NCI-H460 (cell line): ENCODE measurements at places on chromosomes 2 and 18.

DNA sequence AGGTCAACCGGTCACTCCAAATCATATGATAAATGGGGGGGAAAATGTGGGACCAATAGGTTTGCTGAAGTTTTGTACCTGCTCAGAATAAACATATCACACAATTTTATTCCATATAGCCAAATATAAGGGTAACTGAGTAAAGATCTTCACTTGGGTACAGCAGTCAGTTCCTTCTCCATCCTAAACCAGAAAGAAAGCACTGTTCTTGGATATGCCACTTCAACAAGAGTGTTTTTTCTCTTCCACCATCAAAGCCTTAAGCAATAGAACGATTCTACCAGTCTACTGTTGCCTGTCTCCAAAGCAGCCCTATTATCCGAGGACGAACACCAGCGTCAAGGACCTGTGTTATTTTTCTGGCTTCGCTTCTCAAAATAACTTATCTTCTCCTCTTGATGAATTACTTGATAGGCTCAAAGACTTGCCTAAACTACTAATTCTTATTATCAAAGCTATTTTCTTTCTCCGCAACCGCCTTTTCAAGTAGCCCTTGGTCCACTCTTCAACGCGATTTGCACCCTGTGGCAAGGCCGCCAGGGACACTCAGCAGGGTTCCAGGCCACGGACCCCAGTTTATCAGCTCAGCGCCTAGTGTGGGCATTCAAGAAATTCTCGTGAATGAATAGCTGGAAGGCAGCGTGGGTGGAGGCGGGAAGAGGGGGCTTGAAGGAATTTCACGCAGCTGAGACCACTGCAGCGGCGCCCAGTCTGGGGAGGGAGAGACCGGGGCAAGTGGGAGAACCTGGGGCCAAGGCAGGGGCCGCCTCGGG, 646 bp downstream of the ALS2 start:
- no peak for DNase-seq

GRCh38 chr2:1230155-1230893, 182.9 kb upstream of the TPO start:
- DNase-seq: no peak

GRCh38 chr2:48433682-48434081, 96.3 kb upstream of the STON1 start:
- DNase-seq: no peak

DNA sequence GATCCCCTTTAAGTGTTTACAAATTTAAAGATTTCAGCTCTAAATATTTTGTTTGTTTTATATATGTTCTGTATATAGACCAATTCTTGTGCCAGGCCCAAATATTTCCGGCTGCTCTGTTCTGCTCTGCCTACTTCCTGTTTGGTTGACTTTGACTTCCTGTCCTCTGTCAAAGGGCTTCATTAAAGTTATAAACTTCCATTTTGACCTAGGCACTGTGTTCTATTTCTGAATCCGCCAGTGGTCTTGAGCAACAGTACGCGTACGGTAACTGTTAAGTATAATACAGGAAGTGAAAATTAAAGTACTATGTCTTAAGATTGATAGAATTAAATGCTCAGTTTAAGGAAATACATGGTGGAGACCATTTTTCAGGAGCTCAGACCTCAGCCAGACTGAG, 13.5 kb upstream of the REL start:
- no peak for DNase-seq

DNA sequence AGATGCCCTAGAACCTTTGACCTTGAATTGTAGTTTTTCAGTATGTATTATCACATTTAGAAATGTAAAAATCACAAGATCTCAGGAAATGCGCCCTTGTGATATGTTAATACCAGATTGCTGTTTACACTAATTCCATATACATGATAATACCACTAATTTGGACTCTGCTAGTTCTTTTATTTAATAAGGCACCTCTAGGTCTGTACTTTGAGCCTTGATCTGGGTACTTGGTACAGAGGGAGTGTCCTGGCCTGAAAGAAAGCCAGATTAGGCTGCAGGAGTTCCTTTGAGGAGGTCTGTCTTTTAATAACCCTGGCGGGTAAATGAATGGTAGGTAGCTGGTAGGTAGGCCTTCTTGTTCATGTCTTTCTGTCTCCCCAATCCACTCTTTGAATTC, 26.3 kb downstream of the PLEKHA3 start:
- DNase-seq: no peak

- DNase-seq: no peak
Measured at GRCh38 chr2:29469961-29470360, 354.7 kb downstream of the CLIP4 start.

GRCh38 chr2:74864728-74865722, 31.1 kb downstream of the HK2 start:
- no peak for DNase-seq

DNA sequence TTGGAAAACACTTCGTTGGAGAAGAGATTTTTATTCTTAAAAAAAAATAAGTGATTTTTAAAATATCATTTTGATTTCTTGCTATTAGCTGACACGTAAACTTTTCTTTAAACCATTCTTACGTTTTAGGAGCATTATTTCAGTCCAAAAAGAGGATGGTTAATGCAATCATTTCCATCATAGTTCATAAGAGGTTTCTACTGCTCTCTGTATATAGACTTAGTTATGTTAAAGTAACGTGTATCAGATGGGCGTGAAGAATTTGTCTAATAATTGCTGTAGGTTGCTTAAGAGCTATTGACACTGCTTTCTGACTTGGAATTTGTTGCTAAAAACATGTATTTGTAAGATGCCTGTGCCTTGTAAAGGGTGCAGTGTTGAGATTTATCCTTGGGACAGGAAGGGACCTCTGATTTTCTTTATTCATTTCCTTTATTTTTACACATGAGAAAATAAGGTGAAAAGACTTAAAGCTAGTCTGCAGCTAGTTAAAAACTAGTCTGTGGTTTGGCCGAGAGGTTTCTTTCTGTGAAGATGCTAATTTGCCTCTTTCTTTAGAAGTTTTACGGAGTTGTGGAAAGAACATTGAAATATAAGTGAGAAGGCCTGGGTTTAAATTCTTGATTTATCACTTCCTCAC, 2.9 kb downstream of the ANKRD12 start:
- DNase-seq: no peak

GRCh38 chr2:63580651-63581297, 7.5 kb downstream of the WDPCP start:
- DNase-seq: no peak

DNA sequence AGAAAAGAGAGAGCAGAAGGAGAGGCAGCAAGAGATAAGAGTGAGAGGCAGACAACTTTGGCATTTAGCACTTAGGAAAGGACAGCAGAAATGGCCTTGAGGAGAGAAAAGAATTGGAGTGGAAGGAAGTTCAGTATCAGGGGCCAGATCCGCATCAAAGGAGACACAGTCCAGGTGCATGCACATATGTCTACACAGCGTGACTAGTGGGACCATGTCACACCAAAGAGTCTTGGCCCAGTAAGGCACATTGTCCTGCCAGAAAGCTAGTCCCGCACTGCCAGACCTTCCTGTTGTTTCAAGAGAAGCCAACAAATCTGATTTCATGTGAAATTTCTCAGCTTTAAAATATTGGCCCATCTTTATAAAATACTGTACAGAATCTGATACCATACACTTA, 8.5 kb upstream of the STK39 start:
- no peak for DNase-seq
